Stimulated activated CD4-positive, alpha-beta T cell treated with anti-CD3 and anti-CD28 coated beads, Interleukin-1b, Interleukin-23, amount 100 ng/mL, for 48 hours (primary cell): ENCODE measurements at places on chromosomes 3 and 15.

DNA sequence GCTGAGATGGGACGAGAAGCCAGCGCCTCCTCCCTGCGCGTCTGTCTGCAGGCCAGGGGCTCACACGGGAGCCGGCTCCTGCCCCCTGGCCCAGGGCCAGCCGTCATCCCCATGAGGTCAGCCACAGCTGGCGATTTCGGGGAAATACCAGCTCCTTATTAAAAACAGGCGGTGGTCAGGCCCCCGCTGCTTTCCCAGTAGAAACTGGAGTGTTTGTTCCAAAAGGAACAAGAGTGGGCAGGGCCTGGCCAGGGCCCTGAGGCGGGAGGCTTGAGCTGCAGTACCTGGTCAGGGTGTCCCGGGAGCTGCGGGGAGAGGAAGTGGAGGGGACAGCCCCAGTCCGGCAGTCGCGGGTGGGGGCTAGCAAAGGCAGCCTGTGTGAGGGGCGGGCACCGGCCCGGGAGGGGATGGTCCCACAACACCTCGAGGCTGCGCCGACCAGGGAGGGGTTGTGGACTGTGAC, 17.8 kb downstream of the MYL3 start:
- DNase-seq, result no peak

DNA sequence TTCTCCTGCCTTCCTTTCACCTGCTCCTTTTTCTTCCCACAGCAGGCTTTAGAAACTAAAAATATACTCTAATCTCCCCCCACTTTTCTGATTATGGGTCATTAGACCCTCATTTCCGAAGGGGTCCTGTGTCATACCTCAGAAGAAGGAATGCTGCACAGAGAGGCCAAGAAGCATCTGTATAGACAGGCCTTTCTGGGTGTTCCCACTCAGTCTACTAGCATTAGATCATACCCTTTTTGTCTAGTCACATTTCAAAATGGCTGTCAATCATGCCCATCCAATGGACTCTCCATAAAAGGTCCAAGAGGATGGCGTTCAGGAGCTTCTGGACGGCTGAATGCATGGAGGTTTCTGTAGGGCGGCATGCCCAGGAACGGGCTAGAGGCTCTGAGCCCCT, 192.2 kb downstream of the SUCLG2 start:
- DNase-seq, result no peak

DNA sequence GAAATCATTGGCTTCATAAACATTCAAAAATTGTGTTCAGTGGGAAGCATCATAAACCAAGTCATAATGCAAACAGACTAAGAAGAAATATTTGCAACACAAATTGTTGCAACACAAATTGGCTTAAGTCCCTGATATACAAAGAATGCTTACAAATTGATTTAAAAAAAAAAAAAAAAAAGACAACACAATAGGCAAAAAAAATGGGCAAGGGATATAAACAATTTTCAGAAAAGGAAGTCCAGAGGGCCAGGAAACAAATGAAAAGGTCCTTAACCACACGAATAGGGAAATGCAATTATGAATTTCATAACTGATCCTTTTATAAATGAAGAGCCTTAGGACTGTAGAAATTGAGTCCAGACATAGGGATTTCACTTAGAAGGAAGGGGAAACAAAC, 98.9 kb downstream of the LRRK1 start:
- no peak for DNase-seq

DNA sequence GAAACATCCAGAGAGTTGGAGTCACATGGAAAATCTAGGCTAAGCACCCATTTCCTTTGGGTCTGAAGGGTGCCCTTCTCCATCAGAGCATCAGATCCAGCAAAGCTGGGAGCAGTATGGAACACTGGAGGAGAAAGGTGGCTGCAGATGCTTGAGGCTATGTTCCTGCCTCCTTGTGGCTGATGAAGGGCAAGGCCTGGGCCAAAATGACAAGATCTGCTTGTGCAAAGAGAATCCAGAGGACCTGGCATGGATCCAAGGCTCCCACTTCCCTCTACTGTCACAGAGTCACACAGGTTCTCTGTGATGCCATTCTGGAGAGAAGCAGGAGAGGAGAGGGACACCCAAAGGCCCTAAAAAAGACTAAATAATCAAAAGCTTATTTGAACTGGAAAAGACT, 9.2 kb upstream of the ATP8B4 start:
- no peak for DNase-seq

DNA sequence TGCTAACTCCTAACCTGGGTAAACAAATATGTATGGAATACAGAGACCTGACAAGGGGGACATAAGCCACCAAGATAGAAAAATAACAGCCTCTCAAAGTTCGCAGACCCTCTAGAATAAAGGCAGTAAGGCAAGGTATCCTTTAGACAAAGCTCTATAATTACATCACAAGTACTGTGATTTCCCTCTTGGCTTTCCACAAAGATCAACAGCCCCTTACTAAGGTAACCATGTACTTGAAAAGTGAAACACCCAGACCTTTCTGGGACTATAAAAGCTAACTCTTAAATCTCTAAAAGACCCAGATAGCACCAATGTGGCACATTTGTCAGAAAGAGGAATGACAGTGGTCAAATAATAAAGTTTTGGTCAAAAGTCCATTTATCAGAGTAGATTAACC, 51.9 kb downstream of the TBL1XR1 start:
- no peak for DNase-seq

DNA sequence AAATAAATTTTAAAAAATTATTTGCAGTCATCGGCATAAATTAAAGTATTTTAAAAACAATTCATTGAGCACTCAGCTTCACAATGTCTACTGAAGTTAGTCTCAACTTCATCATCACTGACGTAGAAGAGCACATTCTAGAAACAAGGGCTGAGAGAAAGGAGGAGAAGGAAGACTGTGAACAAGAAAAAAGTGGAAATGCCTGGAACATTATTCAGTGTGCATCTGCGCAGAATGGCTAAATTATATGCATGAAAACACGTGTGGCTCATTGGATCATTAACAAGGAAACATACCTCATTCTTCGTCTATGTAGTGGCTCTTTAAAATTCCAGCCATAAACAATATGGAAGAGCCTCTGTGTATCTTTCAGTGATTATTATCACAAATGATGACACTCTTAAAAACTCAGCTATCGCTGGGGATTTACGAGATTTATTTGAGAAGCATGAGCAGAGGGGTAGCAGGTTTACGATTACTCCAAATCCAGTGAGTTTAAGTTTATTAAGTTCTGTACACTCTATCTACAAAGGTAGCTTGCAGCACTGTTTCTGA, 404.2 kb upstream of the CDIN1 start:
- no peak for DNase-seq
